Endodermal cell (in vitro differentiated cells): ENCODE measurements at places on chromosomes 3 and 15. TPM values are rescaled to one million over a fixed set of nuclear protein-coding genes. Genes with fewer than 3 reads are reported as not detected.

The CASR gene
- 0.02 and 0.04 TPM in 2 replicates for total RNA-seq

The CSPG5 gene
- 0.53 to 3.1 TPM (median 0.88 TPM) in 3 replicates for total RNA-seq

The TGFBR2 gene
- total RNA-seq = 9.6 and 10.2 TPM in 2 replicates

DNA sequence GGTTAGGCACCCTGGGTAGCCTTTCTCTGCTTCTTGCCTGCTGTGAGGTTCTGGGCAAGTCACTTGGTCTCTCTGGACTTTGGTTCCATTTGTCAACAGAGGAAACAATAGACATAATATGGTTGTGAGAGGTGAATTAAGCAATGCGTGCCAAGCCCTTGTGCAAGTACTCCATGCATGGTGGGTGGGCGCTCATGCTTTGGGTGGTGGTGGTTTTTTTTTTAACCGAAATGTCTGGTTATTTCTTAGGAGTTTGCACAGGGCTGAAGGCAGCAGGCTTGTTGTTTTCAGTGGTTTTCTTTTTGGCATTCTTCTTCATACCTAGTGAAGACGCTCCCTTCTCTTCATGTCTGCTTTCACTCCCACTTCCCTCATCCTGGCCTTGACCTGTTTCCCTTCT is 84.2 kb upstream of the LRTM1 start:
- DNase-seq = no peak

- peak; percentile 74 for DNase-seq
These were observed 1.2 kb upstream of the C3orf70 start for GRCh38 chr3:185153861-185154629.
